ENCODE measurements at places on chromosomes 2 and 18. TPM values are rescaled to one million over a fixed set of nuclear protein-coding genes. Genes with fewer than 3 reads are reported as not detected.
A peak's percentile ranks its signal among the peaks of the same experiment; 100 is the strongest.

DNA sequence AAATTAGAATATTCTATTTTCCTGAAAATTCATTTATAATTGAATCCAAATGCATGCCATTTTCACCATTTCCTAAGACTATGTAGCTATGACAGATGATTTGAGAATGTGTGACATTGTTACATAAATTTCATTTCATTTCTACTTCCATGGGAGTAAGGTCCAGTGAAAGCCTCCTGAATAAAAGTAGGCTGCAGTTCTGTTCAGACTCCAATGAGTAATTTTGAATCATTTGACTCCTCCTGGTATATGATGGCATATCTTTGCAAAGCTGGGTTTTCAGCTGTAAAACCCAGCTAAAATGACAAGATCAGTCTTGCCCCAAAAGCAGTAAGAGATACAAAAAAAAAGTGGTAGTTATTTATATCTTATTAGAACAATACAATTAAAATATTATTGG, 101.0 kb upstream of the DNAJC10 start:
- H3K27me3 ChIP-seq: no peaks in the 10 kb centered on the region
- no peak overlapping the region for H3K27ac ChIP-seq
- DNase-seq: peak; percentile 72
- H3K4me3 ChIP-seq: no peak overlapping the region

DNA sequence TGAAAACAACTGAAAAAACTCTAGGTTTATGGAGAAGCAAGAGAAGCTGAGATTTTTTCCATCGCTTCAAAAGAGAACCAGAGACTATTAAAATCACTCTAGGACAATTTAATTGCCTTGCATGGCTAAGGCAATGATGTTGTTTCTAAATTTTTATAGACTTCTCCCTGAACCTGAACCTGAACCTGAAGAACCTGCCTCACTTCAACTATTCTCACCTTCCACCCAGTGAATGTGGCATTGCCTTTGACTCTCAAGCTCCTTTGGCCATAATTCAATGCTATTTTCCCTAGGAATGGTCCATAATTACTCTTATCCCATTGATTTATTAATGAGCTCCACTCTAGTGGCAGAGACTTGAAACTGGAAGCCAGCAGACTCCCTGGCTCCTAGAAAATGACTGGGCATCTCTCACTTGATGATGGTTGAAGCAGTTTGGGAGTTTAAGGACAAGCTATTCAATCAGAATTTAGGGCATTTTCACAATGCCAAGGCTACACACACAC, 303.8 kb upstream of the UBE2E3 start:
- H3K27me3 ChIP-seq: no peaks in the 10 kb centered on the region
- H3K4me1 ChIP-seq: no peaks in the 10 kb centered on the region
- H3K4me3 ChIP-seq: no peak overlapping the region
- DNase-seq: no peak
- no peaks in the 10 kb centered on the region for H3K36me3 ChIP-seq
- H3K27ac ChIP-seq: no peak overlapping the region

- DNase-seq: no peak
- H3K4me1 ChIP-seq: peaks cover 14% of the 10 kb centered on the region
- no peak overlapping the region for H3K4me3 ChIP-seq
- H3K36me3 ChIP-seq: no peaks in the 10 kb centered on the region
Observed at GRCh38 chr2:119383410-119384140, 16.8 kb downstream of the DBI start.

- H3K36me3 ChIP-seq: no peaks in the 10 kb centered on the region
- peak overlapping the region; percentile 64 for H3K27ac ChIP-seq
- peak; percentile 93 for DNase-seq
Observed at GRCh38 chr2:10169581-10169980, 47.0 kb downstream of the RRM2 start.

DNA sequence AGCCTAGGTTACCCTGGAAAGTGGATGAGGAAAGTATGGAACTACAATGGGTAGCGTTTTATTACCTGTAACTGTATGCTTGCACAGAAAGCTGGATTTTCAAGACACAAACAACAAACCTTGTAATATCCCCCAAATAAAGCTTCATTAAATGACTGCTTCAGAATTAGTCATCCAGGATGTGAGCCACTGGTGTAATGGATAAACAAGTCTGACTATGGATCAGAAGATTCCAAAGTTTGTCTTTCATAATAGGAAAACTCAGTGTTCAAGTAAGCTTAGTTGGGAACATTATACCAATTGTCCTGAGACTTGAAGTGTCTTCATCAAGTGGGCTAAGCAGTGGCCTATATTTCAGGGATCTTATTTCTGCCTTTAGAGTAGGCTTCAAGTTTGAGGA, 518.8 kb downstream of the LRP1B start:
- no peaks in the 10 kb centered on the region for H3K36me3 ChIP-seq
- H3K4me3 ChIP-seq: no peak overlapping the region
- no peaks in the 10 kb centered on the region for H3K4me1 ChIP-seq
- no peaks in the 10 kb centered on the region for H3K27me3 ChIP-seq
- no peak for DNase-seq

DNA sequence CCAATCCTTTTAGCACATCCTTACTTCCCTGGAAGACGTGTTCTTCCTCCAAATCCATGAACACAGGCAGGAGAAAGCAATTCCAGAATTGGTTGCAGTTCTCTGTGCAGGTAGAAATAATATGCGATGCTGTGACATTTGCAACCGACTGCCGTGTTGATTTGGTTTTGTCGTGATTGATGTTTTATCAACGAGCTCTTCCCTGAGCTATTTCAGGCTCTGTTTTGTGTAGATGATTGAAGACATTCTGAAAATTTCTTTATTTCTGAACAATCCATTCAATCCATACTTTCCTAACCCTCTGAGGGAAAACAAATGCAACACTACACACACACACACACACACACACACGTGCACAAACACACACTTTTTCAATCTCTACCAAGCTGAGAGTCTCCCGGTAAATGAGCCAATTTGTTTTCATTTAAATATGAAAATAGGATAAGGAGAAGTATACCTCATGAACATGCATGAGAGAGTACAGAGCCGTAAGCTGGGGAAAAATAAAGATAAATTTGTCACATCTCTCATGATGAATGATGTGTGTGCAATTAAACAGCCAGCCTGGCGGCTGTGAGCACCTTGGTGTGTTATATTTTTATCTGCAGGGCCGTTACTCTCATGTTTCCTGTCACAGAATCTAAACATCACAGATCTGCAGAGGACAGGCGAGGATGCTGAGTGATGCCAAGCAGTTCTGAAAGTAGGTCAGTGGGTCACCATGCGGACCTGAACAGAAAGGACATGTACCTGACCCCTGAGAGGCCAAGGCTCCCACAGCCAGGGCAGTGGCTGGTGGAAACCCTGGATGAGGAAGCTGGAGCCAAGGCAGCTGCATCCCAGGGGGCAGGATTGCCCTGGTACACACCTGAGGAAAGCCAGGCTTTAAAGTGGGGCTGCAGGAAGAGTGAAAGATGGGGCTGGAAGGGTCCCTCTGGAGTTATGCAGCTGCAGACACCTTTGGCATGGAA, 64.8 kb downstream of the PDCL3 start:
- H3K36me3 ChIP-seq: no peaks in the 10 kb centered on the region
- no peak overlapping the region for H3K27ac ChIP-seq
- no peak for DNase-seq
- peaks cover 32% of the 10 kb centered on the region for H3K27me3 ChIP-seq

GRCh38 chr2:20702563-20702962, 35.6 kb downstream of the GDF7 start:
- H3K27me3 ChIP-seq: no peaks in the 10 kb centered on the region
- no peak overlapping the region for H3K27ac ChIP-seq
- H3K4me3 ChIP-seq: no peak overlapping the region
- H3K36me3 ChIP-seq: no peaks in the 10 kb centered on the region

DNA sequence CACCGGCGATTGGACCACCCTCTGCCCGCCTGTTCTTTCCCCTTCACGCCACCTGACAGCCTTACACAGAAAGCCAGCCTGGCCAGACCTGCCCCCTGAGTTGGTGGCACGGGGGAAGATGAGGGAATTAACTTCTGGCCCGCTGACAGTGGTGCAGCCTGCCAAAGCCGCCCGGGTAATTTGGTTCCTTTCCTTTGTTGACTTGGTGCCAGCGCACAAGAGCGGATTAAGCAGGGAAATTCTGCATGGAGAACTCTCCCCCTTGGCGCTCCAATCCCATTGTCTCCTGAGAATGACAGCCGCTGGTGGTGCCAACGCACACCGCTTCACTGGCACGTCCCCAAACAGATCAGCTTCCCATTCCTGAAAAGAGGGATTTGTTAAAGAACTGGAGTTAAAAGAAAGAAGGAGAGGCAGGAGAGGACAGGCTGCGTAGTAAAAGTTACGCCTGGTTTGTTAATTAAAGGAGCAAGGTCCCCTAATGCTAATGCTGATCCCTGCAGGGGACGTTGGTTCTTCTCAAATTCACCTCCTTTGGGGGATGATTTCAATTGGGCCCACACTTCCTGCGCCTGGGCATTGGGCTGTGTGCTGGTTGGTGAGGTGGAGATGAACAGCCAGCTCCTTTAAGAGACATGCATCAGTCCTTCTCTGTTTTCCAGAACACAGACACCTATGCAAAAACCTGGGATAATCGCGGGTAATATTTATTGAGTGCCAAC, 286.8 kb downstream of the MYCN start:
- no peaks in the 10 kb centered on the region for H3K27me3 ChIP-seq
- no peak for DNase-seq
- no peaks in the 10 kb centered on the region for H3K4me1 ChIP-seq
- no peaks in the 10 kb centered on the region for H3K36me3 ChIP-seq
- H3K27ac ChIP-seq: no peak overlapping the region

GRCh38 chr2:199910338-199911051, 598 bp upstream of the C2orf69 start:
- H3K4me3 ChIP-seq: peak overlapping the region; percentile 79
- peaks cover 16% of the 10 kb centered on the region for H3K4me1 ChIP-seq
- no peak for DNase-seq
- H3K27me3 ChIP-seq: no peaks in the 10 kb centered on the region

- H3K36me3 ChIP-seq: peaks cover 17% of the 10 kb centered on the region
- peak overlapping the region; percentile 84 for H3K4me3 ChIP-seq
- DNase-seq: peak; percentile 83
- no peaks in the 10 kb centered on the region for H3K27me3 ChIP-seq
Observed at GRCh38 chr2:190879474-190880377, 895 bp upstream of the GLS start.

GRCh38 chr18:77002496-77002895, 130.1 kb downstream of the MBP start:
- no peak for DNase-seq
- H3K4me3 ChIP-seq: no peak overlapping the region
- no peak overlapping the region for H3K27ac ChIP-seq
- no peaks in the 10 kb centered on the region for H3K36me3 ChIP-seq
- H3K4me1 ChIP-seq: no peaks in the 10 kb centered on the region

DNA sequence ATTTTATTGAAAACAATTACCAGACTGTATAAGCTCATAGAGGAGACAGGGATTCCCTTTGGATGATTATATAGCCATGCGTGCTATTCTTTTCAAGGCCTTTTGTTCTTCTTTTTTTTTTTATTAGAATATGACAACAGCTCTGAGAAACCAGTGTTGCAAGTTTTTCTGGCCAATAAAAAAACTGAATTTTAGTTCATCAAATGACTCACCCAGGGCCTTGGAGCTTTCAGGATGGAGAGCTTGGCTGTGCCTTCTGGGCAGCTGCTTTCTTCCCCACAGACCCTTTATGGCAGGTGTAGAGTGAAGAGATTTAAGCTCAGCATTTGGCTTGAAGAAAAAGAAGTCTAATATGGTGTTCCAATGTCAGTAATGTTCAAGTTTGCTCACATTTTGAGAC, 497.9 kb upstream of the FANCL start:
- no peaks in the 10 kb centered on the region for H3K27me3 ChIP-seq
- no peak for DNase-seq
- no peak overlapping the region for H3K4me3 ChIP-seq
- no peak overlapping the region for H3K27ac ChIP-seq
- H3K36me3 ChIP-seq: no peaks in the 10 kb centered on the region

GRCh38 chr2:138269765-138270164, 231.8 kb upstream of the SPOPL start:
- H3K36me3 ChIP-seq: no peaks in the 10 kb centered on the region
- no peaks in the 10 kb centered on the region for H3K27me3 ChIP-seq
- no peak overlapping the region for H3K4me3 ChIP-seq
- no peak overlapping the region for H3K27ac ChIP-seq
- DNase-seq: no peak

- H3K4me1 ChIP-seq: no peaks in the 10 kb centered on the region
- H3K27ac ChIP-seq: no peak overlapping the region
- peaks cover 20% of the 10 kb centered on the region for H3K36me3 ChIP-seq
- H3K27me3 ChIP-seq: no peaks in the 10 kb centered on the region
- H3K4me3 ChIP-seq: no peak overlapping the region
- no peak for DNase-seq
Observed at GRCh38 chr2:171042253-171042969, 113.4 kb downstream of the GORASP2 start.

GRCh38 chr2:126187668-126188067, 468.3 kb upstream of the GYPC start:
- H3K4me1 ChIP-seq: no peaks in the 10 kb centered on the region
- DNase-seq: no peak
- no peaks in the 10 kb centered on the region for H3K36me3 ChIP-seq
- H3K27ac ChIP-seq: no peak overlapping the region

DNA sequence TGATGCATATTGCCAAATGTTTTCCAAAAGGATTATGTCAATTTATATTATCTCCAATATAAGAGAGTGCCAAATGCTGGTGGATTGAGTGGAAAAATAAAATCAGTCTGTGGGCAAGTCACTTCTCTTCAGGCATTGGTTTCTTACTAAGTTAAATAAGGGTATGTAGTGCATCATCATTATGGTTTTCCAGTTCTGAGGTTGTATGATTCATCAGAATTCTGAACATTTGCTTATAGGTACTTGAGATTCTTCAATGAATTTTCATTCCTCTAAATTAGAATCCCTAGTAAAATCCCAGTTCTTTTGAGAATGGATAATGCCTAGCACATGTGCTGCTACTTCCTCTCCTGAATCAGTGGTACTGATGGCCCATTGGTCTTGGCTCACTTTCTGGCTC, 188.9 kb upstream of the OSR1 start:
- no peak overlapping the region for H3K27ac ChIP-seq
- peaks cover 18% of the 10 kb centered on the region for H3K4me1 ChIP-seq
- H3K36me3 ChIP-seq: no peaks in the 10 kb centered on the region
- DNase-seq: no peak

- no peak overlapping the region for H3K4me3 ChIP-seq
- H3K27ac ChIP-seq: no peak overlapping the region
- H3K4me1 ChIP-seq: no peaks in the 10 kb centered on the region
- no peak for DNase-seq
- H3K36me3 ChIP-seq: no peaks in the 10 kb centered on the region
Observed at GRCh38 chr2:66305718-66306117, 129.2 kb upstream of the MEIS1 start.

- no peak overlapping the region for H3K4me3 ChIP-seq
- H3K36me3 ChIP-seq: no peaks in the 10 kb centered on the region
- no peaks in the 10 kb centered on the region for H3K4me1 ChIP-seq
- no peak overlapping the region for H3K27ac ChIP-seq
Observed at GRCh38 chr2:85231952-85232351, 95.8 kb downstream of the TGOLN2 start.

Gene DSG1
- not detected for total RNA-seq

Gene SRBD1
- total RNA-seq: 17.4 TPM

Gene WDR75
- 36.2 TPM for total RNA-seq

Gene MYCN
- total RNA-seq: not detected

Gene RMDN2
- total RNA-seq: 11.9 TPM

Gene HOXD13
- not detected for total RNA-seq

Gene KATNAL2
- 5.0 TPM for total RNA-seq

Gene CTDP1
- 26.8 TPM for total RNA-seq

Gene NOSTRIN
- total RNA-seq: 1.4 TPM

Gene MC2R
- total RNA-seq: not detected

Gene ANXA4
- total RNA-seq: 38.4 TPM

Gene SLC35F5
- 239 TPM for total RNA-seq

Gene RNU2-63P
- total RNA-seq: not detected

Gene CYP1B1
- 827 TPM for total RNA-seq
